ENCODE measurements at places on chromosomes 7 and 10. TPM values are rescaled to one million over a fixed set of nuclear protein-coding genes. Genes with fewer than 3 reads are reported as not detected.

GOLGA7B gene
- total RNA-seq: 0.21 TPM

WDFY4 gene
- total RNA-seq: under 0.01 TPM

FLNC gene
- total RNA-seq: 8.0 TPM

SLC18A3 gene
- not detected for total RNA-seq

PNLIP gene
- total RNA-seq: not detected

CPA2 gene
- total RNA-seq: not detected

PRF1 gene
- not detected for total RNA-seq

HECW1 gene
- not detected for total RNA-seq

PLXNA4 gene
- total RNA-seq: not detected
